ENCODE measurements at places on chromosomes 11 and 22.

DNA sequence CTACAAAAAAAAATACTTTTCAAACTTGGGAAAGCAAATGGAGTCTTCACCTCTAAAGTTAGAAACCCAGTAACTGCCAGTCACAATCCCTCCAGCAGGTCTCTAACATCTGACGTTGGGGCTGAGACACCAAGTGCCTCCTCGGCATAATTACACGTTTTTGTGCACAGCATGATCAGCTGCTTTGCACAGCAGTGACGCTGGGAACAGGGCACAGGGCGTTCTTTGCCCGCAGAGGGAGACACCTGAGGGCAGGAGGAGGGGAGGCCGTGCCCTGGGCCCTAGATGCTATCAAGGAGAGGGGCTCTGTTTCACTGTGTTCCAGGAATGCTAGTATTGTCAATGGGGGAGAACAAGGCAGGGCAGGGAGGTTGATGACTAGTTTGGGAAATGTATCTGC, 120.1 kb downstream of the PARVA start:
- peak; percentile 20 for DNase-seq

- no peak for DNase-seq
These were observed 495.2 kb upstream of the CADM1 start for GRCh38 chr11:115999437-115999836.

- no peak for DNase-seq
These were observed 181.1 kb upstream of the NECTIN1 start for GRCh38 chr11:119910051-119910450.

- no peak for DNase-seq
These were observed 33.3 kb downstream of the ELF5 start for GRCh38 chr11:34480314-34480713.

DNA sequence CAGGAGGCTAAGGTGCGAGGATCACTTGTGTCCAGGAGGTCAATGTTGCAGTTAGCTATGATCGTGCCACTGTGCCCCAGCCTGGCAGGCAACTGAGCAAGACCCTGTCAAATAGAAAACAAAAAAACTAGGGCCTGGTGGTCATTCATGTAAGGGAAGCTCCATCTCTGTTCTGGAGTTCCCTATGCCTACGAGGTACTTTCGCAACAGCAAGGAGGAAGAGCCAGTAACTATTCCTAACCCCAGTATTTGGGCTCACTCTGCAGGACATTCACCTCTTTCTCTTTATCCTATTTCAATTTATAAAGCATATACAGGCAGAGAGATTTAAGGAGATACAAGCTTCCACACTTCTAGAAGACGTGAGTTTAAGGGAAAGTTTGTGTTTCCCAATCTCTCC, 46.6 kb downstream of the RDX start:
- DNase-seq = no peak

- DNase-seq = no peak
These were observed 4.7 kb downstream of the CTSC start for GRCh38 chr11:88332851-88333250.

DNA sequence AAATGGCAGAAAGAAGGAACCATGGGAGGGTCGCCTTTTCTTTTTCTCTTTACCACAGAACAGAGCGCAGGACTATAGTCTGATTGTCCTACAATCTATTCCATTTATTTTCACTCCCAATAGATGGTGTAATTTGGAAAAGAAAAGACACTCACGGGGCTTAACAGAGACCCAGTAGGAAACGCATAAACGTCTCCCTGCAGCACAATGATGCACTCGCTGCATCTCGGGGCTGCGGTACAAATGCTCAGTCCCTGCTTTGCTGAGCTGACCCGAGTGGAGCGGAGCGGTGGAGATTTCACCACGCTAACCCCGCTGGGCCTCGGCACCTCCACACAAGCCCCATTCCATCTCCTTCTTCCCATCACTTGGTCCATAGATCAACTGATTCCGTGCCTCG, 1.5 kb downstream of the FEZ1 start:
- DNase-seq = no peak

DNA sequence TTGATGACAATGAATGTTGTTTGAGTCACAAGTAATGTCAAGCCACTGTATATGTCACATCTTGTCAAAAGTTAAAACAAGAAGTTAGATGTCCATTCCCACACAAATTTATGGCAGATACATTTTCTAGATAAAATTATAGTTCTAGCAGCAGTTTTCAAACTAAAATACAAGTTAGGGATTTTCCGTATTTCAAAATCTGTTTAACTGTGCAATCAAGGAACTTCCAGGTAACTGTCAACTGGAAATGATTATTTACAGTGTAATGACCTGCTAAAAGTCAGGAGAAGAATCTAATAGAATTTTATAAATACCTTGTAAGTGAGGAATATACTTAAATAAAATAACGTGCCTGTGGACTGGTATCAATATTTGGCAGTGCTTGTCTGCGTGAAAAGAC, 111.5 kb downstream of the PDE3B start:
- no peak for DNase-seq

DNA sequence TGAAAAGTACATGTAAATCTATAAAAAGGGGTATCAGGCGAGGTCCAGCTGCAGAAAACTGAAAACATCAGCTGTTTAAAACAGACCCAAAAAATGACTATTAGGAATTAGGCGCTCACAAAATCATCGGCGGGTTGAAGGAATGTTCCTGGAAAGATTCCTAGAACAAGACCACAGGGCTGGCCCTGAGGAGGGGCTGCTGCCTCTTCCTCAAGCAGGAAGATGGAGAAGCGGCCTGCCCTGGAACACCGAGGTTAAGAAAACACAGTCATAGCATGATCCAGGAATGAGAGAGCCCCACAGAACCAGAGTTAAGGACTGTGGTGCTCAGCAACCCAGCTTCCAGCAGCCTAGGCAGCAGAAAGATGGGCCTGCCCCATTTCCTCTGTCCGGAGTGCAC, 78.4 kb downstream of the C11orf91 start:
- DNase-seq = no peak

GRCh38 chr11:92272651-92273050, 48.0 kb downstream of the FAT3 start:
- no peak for DNase-seq

DNA sequence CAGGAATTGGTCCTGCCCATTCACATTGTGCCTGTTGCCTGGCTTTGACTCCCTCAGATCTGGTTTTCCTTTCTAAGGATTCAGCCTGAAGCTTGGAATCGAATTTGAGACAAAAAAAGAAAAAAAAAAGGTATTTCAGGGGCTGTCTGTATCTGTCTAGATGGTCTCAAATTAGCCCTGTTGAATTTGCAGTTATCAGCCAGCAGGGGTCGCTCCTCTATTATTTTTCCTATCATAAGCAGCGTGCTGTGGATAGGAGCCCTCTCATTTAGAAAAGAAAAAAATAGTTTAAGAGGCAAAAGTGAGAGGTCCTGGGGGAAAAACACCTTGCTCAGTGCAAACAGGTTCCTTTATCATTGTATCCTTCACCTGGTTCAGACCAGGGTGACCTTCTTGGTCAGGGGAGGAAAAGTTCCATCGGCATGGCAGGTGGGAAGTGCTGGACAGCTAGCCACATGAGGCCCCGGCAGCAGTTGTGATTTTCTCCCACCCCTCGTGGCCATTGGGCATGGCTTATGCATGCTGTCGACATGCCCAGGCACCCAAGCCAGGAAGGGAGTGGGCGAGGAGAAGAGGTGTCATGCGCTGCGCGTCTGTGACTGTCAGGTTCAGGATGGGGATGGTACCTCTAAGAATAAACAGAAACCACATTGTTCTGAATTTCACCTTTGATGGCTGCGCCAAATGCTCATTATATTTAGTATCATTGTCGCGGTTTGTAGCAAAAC, 13.1 kb downstream of the OR5AK2 start:
- DNase-seq = no peak

DNA sequence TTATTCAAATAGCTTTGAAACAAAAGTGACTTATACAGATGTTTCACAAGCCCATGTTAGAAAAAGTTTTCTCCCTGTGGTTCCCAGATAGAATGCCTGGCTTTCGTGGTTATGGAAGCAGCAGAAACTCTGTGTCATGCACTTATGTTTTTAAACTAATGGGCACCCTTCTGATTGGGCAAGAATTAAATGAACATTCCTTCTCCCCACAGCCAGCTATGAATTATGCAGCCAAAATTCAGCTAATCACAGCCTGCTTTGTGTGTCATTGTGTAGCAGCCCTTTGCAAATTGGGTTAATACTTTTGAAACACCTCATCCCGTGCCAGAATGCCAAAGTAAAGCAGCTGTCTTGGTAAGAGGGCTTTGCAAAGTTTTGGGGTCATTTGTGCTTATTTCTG, 46.9 kb downstream of the PANX1 start:
- DNase-seq = no peak

DNA sequence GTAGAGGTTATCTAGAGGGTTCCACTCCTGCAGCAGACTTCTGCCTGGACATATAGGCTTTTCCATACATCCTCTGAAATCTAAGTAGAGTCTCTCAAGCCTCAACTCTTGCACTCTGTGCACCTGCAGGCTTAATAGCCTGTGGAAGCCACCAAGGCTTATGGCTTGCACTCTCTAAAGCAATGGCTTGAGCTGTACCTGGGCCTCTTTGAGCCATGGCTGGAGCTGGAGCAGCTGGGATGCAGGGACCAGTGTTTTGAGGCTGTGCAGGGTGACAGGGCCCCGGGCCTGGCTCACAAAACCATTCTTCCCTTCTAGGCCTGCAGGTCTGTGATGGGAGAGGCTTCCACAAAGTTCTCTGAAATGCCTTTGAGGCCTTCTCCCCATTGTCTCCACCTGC, 2.9 kb upstream of the NXPE4 start:
- DNase-seq = no peak

GRCh38 chr22:42258126-42258525, 12.3 kb downstream of the TCF20 start:
- no peak for DNase-seq

GRCh38 chr11:57424792-57425564, 1.9 kb downstream of the SLC43A3 start:
- no peak for DNase-seq

DNA sequence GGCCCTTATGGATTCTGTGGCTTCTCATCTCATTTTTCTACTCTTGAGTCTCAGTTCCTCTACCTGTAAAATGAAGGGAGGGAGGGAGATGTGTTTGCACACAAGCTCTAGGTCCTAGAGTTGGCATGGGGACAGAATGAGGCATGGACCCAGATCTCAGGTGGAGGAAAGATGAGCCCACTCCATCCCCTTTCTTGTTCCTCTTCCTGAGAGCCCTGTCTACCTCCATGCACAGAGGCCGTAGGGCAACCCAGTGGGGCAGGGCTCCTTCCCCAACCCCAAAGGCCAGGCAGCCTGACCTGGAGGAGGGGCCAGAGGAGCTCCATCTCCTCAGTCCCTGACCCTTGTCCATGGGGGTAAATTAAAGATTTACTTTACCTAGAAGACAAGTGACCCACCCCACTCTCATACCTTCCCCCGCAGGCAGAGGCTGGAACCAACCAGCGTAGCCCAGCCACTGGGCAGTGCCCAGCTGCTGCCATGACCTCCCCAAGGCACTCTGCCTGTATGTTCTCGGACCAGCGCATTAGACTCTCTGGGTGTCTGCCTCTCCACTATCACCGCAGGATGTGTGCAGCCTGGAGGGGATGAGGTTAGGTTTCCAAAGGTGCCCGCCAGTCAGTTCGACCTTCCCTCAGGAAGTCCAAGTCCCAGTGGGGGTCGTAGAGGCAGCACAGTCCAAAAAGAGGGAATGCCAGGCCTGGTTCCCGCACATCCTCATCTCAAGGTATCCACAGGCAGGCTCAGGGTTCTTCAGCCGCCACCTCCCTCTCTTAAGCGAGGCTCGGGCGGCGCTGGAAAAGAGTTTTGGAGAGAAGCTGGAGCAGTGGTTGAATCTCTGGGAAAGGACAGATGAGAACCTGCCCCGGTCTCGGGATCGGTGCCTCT, 3.0 kb downstream of the SMTN start:
- no peak for DNase-seq

- DNase-seq = no peak
These were observed 369.3 kb upstream of the SYN3 start for GRCh38 chr22:33427461-33427860.

DNA sequence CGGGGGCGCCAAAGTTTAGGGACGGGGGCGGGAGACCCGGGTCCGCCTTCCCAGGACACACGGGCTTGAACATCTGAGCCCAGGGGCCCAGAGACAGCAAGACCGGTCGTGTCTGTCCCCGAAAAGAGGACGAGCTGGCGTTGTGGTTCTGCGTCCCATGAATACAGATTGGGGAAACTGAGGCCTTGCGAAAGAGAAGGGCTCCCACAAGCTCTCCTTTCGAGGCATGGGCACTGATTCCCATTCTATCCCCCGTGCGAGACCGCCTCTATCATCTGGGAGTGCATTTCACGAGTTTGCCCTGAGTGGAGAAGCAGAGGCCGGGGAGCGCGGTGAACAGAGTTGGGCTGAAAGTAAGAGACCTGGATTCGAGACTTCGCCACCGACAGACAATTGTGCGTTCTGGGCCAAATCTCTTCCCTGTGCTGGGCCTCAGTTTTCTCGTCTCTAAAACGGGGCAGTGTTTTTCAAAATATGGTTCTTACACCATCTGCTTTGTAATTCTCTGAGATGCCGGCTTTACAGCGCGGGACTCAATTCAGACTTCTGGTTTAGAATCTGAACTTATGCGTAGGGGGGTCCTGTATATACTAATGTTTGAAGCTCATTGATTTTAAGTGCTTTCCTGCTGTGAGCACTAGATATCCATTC, 471 bp downstream of the RNF185 start:
- no peak for DNase-seq

- DNase-seq = no peak
These were observed 13.0 kb upstream of the CYB5R3 start for GRCh38 chr22:42661985-42662831.

- DNase-seq = no peak
These were observed 3.4 kb downstream of the OR10A6 start for GRCh38 chr11:7927635-7928034.

DNA sequence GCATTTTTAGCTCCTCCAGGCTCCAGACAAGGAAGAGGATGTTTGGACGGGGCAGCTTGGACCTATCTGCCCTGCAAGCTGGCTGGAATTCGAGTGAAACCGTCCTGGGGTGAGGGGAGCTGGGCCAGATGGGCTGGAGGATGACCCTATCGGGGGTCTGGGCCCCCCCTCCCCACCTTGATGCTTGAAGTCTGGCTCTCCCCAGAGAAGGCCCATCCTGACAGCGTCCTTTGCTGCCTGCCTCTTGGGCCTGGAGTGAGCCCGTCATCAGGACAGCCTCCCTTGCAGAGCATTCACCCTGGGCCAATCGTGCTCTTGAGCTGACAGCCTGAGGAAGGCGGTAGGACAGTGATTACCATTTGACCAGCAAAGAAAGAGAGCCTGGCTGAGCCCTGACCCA, 5.3 kb upstream of the PDGFB start:
- no peak for DNase-seq

GRCh38 chr11:46917762-46918082, 628 bp downstream of the LRP4 start:
- DNase-seq = no peak

GRCh38 chr11:28919194-28919593, 811.0 kb downstream of the METTL15 start:
- DNase-seq = no peak
